ENCODE measurements at places on chromosomes 7 and 10.
A peak's percentile ranks its signal among the peaks of the same experiment; 100 is the strongest.

- no peak for DNase-seq
Measured at GRCh38 chr7:112882511-112882910, 92.3 kb upstream of the TMEM168 start.

DNA sequence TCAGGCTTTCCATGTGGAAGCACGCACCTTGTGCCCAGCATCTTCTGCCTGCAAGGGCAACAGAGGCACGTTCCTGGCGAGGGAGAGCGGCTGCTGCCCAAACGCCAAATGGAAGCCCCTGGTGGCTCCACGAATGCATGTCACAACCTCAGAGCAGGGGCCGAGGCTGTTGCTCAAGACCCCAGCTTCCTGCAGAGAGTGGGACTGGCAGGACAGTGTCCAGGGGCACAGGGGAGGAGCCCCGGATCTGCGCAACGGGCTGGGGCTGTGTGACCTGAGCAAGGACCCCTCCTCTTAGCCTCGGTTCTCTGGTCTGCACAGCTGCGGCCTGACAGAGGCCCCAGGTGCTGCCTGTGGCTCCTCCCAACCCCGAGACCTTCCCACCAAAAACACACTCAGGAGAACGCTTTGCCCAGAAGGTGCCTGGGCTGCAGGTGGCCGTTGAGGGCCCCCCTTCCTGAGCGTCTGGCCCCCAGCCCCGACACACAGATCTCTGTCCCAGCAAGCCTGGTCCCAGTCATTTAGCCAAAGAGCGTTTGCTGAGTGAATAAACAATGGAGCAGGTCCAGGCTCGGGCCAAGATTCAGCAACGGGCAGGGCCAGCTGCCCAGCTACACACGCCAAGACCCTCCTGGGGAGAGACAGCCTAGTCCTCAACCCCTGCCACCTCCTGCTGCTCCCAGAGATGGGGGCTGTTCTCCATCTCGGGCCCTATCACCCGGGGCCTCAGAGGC lies 1.2 kb downstream of the MICALL2 start:
- DNase-seq: no peak

GRCh38 chr7:42645906-42646305 lies 266.0 kb downstream of the C7orf25 start:
- DNase-seq: no peak

DNA sequence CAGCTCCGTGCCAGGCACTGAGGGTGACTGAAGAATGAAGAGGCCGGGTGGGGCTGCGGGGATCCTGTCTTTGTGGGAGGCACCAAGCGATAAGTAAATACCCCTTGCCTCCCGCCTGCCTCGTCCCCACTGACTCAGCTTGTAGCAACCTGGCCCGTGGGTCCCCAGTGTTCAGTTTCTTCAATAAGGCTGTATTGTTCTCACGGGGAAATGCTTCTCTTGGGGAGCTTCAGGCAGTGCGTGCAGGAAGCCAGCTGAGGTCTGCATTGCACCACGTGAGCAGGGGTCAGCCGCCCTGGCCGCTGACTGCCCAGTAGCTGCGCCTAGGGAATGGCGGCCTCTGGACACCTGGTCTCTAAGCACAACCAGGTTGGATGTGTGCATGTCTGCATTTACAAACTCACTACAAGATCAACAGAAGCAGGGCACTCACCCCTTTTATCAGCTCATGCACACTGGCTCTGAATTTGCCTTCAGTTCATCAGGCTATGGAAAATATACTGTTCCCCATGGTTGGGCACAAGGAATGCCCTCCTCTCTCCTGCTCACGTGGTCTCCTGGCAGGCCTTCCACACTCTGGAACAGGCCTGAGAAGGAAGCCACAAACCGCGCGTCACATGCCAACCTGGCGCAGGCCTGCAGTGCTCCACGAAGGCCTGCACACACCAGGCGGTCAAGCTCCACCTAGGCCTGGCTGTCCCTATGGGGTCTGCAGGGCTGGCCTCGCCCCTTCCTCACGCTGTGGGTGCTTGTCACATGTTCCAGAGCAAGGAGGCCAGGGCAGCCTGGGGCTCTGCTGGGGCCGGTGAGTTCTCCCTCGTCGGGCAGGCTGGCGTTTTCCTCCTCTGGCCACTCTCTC lies 135.7 kb upstream of the RNF32 start:
- no peak for DNase-seq

DNA sequence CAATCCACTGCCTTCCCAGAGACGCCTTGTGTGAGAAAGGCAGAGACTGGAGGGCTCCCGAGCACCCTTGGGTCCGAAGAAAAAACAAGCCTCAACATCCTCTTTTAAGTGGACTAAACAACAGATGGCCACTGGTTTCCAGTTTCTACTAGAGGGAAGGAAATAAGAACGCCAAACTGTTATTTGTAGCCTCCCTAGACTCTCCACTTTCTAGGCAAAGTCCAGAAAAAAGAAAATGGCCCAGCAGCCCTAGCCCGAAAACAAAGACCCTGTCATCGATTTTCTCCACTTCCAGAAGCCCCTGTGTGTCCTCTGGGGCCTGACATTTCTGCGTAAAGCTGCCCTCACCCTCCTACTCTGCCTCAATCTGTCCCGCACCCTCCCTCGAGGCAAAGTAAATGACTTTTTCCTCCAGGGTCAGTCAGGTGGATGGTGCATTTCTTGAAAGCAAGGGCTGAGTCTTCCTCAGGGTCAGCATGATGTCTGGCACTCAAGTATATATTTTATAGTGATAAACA lies 6.0 kb downstream of the RGS10 start:
- DNase-seq: no peak

DNA sequence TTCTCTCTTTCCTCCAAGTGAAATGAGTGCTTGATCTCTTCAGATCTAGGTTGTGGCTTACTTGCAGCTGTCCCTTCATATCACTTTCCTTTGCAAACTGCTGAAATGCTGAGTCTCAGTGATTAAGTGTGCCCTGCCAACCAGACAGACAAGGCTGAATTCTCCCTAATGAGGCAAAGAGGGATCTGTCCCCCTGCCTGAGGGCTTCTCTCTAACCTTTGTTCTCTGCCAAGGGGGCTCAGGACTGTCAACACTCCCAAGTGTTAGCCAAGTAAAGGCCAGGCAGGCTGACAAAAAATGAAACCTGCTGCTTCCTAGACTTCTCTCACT lies at the start of gene MSS51:
Gene MSS51 (minus strand): TSS at position 24 of the 330 bp plus-strand sequence. CDS start 5,277 bp downstream, outside the sequence.
- DNase-seq: no peak

GRCh38 chr7:123637203-123637602 lies 18.5 kb upstream of the LMOD2 start:
- DNase-seq: no peak

- DNase-seq: no peak
Measured at GRCh38 chr7:44696728-44697127, 51.9 kb upstream of the ZMIZ2 start.

DNA sequence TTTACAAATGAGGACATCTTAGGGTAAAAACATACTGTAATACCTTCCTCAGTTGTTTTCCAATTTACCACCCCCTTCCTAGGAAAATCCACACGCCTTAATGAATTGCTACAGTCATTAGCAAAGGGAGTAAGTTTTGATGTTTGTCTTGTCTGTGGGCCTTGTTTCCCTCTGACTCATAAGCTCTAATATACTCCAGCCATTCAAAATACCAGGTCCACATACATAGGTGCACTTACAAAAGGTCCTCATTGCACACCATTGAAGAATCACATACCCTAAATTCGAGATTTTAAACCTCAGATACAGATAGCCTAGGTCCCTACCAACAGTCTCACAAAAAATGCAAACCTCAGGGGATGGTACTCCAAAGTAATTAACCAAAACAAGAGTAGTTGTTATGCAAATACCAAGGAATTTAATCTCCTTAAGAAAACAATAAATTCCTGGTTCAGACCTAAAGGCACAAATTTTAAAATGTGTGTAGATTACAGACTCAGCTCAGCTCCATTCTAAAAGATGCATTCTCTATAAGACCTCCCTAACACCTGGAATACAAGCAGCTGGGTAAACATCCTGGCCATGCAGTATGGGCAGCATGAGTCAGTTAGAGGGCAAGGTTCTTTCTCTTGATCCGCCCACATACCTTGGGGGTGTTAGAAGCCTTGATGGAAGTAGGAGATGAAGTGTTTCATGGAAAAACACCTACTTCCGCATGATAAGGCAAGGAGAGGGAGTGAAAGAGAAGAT lies 3.0 kb upstream of the LIPK start:
- no peak for DNase-seq

DNA sequence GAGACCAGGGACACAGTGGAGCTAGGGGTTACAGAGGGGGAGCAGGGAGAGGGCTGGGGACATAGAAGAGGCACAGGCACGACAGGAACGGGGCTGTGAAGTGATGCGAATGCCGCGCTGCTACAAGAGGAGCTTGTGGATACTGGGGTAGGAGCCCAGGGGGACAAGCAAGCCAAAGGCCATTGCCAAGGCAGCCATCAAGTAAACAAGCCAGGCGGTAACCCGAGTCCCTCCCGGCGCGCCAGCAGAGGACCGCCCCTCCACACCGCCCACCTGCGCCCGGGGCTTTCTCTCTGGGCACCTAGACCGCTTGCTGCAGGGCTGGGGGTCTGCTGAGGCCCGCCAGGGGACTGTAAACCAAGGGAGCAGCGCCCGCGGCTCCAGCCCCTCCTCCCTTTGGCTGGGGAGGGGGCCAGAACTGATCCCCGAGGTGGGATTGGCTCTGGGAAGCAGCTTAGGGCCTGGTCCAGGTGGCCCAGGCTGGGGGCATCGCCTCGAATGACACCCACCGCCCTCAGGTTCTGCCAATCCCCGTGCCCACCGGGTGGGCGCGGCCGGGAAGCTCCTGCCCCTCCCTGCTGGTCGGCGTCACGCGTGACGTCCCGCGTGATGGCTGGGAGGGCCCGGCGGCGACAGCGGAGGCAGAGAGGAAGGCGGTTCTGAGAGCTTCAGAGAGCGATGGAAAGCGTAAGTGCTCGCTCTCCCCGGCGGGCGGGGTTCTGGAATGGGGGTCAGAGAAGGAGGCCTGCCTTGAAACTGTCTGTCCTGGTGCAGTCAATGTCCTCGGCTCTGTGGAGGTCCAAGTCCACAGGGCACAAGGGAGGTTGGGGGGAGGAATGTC lies 982 bp downstream of the SFXN3 start:
- DNase-seq: peak; percentile 68

GRCh38 chr7:143906895-143907294 lies 4.9 kb upstream of the TCAF1 start:
- no peak for DNase-seq

- DNase-seq: no peak
Measured at GRCh38 chr10:129967579-129968019, 3.5 kb upstream of the EBF3 start.

DNA sequence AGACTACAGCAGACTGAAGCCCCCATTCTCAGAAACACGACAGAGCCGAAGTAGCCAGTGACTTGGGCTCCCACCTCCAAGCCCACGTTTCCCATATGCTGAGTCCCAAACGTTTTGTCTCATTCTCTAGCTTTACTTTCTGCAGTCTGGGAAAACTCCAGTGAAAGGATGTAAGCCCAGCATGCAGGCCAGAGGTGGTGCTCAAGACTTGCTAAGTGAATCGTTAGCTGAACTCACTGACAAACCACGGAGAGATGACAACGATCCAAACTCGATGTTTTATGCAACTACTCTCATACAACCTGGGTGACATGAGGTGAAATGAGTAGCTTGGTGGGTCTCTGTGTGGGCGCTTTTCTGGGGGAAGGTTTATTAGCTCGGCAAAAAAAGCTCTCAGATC lies 731.8 kb downstream of the SUGCT start:
- no peak for DNase-seq

DNA sequence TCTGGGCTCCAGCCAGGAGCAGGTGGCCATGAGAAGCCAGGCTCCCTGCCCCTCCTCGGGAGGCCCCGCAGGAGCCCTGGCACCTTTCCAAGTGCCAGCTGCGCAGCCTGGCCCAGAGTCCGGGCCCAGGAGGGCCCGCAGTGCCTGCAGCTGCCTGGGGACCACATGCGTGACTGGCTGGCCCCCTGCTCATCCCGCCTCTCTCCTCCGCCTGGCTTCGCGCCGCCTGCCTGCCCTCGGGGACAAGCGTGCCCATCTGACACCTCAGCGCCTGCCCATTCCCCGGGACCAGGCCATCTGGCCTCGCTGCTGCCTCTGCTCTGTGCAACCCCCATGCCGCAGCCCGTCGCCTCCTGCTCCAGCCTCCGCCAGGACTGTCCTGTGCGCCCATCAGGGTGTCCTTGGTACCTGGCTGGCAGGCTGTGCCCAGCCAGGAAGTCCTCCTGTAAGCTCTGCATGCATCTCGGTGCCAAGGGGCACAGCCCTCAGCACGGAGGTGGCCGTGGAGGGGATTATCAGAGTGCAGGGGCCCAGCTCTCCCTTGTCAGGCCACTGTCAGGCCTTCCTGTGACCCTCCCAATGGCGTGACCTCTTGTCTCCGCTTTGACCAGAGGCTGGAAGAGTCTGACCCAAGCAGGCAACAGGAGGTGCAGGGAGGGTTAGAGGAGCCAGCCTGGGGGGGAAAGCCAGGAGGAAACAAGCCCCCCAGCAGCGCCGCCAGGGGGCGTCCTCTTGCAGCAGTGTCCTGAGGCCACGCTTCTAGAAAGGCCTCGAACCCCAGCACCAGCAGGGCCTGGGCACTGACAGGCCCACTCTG lies 50.5 kb downstream of the TMEM209 start:
- DNase-seq: no peak

GRCh38 chr10:121500701-121501332 lies 97.4 kb downstream of the FGFR2 start:
- DNase-seq: no peak

DNA sequence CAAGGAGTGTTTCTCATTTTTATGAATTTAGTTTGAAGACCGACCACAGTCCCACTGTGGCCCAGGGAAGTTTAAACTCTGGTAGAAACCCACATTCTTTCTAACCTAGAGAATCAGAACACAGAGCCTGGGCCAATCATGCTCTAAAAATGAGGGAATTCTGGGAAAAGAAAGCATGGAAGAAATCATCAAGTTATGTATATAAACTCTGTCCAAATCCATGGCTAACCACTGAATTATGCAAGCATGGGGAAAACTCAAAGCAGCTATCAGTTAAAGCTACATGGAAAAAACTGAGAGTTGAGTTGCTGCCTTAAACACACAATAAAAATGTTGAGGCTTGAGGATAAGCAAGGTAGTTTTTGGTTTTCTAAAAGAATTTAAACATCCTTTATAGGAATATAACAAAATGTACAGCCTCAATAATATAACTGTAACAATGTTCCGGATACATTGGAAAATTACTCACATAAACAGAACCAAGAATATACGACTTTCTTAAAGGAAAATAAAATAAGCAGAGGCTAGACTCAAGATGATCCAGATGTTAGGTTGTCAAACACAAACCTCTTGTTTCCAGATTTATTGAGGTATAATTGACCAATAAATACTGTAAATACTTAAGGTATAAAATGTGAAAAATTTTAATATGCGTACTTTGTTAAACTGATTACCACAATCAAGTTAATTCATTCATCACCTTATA lies 311.2 kb upstream of the GNAI1 start:
- no peak for DNase-seq

- no peak for DNase-seq
Measured at GRCh38 chr10:114087655-114088054, 44.0 kb downstream of the ADRB1 start.

- DNase-seq: no peak
Measured at GRCh38 chr7:68038621-68039314, 1042.1 kb downstream of the TYW1 start.

DNA sequence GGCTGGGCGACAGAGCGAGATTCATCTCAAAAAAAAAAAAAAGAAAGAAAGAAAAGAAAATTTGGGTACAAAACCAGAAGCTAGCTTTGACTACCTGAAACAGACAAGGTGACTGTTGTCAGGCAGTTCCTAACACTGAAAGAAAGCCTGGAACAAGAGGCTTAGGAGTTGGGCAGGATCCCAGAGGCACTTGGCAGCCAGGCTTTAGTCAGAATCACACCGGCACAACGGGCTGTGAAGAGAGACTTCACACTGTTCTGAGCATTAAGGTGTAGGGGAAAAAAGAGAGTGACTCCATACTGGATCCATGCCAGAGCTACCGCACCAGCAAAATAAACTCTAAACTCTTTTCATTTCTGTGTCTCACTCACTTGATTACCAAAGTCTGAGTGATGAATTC lies 130.8 kb downstream of the ZNF467 start:
- DNase-seq: no peak
